Activated CD4-positive, alpha-beta T cell treated with anti-CD3 and anti-CD28 coated beads, Interleukin-2, amount 50 U/mL, for 24 hours (primary cell): ENCODE measurements at places on chromosomes 4 and X.
A peak's percentile ranks its signal among the peaks of the same experiment; 100 is the strongest.

- DNase-seq: no peak
Observed at GRCh38 chr4:314296-314903, 9.1 kb upstream of the ZNF732 start.

- DNase-seq: no peak
Observed at GRCh38 chr4:2862528-2862927, 18.9 kb downstream of the ADD1 start.

DNA sequence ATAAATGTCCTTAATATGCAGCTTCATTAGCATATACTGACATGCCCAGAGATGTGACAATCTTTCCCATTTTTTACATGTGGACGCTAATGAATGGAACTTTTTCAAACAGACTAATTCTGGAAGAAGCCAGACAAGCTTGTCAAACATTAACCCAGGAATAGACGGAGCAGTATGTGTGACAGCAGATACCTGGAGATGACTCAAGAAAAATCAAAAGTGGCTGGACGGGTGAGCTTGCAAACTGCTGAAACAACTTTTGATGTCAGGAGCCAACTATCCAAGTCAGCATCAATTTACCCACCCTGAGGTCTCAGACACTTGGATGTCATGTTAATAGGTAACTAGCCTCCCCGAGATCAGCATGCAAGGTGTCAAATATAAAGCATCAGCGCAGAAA, 183.0 kb downstream of the PACRGL start:
- no peak for DNase-seq

DNA sequence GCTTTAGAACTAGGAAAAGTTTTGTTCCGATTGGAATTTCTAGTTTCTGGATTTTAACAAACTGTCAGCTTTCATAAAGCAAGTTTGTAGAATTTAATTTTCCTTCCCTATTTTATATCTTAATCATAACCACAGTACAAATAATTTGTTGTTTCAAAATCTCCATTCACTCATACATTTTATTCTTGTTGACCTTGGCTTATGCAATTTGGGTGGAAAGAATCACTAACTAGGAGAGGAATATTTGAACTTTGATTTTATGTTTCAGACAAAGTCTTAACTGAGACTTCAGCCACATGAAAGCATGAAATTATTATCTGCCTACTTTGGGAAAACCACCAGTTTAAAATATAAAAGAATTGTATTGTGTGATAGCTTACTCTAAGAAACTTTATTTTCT, 427.9 kb downstream of the SPRY1 start:
- no peak for DNase-seq

DNA sequence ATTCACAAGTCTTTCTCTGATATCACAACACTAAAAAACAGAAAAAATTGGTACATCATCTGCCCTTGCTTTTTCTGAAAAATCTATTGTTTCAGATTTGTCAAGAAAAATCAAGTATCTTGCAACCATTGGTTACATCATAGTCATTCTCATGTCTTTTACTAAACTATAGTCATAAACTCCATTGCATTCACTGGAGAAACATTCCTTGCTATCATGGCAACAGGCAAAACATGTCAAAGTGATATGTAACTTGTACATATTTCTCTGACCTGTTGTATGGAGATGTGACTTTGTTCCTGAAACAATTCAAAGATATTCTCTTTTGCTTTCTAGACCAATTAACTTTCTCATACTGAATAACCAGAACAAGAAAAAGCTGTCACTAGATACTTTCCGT, 121.9 kb upstream of the ANK2 start:
- no peak for DNase-seq

DNA sequence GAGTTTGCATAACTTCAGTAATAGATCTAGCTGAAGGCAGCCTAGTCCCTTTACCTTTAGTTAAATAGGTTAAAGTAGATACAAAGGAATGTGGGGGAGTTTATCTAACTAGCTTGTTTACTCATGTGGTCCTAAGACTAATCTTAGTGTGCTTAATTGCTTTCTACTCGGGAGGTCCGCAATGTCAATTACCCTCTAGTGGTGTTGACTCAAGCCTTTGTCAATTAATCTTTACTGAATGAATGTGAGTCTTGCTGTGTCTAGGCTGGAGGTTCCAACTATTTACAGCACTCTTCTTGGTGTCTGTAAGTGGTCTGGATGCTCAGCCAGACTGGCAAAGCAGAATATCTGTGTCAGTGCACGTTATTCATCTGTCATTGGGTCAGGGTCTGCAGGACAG, 17.9 kb upstream of the YTHDC1 start:
- DNase-seq: no peak

DNA sequence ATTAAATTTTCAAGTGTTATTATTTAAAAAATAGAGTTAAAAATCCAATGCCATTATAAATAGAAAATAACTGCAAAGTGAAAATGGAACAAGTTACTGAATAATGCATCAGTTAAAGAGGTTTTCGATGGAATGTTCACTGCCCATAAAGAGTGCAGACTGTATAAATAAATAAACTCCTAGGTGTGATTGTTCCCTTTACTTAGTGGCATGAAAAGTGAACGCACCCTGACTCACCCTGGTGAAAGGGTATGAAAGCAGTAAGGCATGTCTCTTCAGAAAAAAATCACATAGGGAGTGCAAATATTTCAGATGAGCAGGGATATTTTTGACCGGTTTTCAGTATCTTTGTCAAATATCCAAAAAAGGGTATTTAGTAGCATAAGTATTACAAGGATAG, 387.8 kb downstream of the DCAF12L2 start:
- DNase-seq: no peak

GRCh38 chr4:185695743-185696142, 116.3 kb downstream of the SORBS2 start:
- DNase-seq: no peak

GRCh38 chr4:118931786-118932185, 43.1 kb downstream of the SYNPO2 start:
- DNase-seq: no peak

GRCh38 chrX:137044893-137045292, 11.1 kb upstream of the GPR101 start:
- no peak for DNase-seq

DNA sequence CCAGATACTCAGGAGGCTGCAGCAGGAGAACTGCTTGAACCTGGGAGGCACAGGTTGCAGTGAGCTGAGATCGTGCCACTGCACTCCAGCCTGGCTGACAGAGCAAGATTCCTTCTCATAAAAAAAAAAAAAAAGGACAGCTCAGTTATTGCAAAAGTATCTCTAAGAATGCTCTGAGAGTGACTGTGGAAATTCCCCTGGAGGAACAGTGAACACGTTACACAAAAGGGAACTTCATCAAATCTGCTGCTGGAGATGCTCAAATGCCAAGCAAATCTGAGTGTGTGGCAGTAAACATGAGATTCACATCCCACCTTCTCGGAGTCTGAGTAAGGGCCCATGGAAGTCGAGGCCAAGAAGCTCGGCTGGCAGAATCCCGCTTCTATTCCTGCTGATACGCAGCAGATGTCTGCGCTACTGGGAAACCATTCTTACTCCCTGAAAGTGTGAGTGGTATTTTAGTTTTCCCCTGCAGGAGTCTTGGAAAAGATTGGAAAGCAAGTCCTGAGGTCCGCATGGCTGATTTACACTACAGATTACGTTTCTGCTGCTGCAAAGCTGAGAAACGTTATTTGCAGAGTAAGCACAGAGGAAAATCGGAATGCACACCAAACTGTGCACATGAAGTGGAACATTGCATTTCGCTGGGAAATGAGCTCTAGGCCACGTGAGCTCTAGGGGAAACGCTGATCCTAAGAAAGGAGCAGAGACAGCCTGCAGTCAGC, 162.9 kb downstream of the NSUN7 start:
- DNase-seq: no peak

- no peak for DNase-seq
Observed at GRCh38 chr4:169164669-169165415, 105.9 kb downstream of the SH3RF1 start.

GRCh38 chr4:79540143-79540542, 132.1 kb upstream of the GK2 start:
- no peak for DNase-seq

- DNase-seq: no peak
Observed at GRCh38 chr4:2949782-2950125, 13.5 kb downstream of the NOP14 start.

DNA sequence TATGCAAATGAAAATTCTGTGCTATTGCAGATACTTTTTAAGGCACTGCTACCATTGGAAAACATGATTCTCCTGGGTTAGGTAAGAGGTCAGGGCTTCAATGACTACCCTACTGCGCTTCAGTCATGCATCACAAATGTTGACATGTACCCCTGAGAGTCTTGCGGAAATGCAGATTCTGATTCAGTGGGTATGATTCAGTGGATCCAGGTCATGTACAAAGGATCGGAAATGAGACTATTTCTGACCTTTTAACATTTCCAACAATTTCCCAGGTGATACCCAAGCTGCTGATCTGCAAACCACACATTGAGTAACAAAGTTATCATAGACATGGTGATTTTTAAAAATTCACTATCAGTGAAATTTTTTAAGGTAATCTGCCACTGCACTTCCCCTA, 62.6 kb downstream of the DDX53 start:
- DNase-seq: no peak

GRCh38 chrX:2691543-2692220, 587 bp downstream of the CD99 start:
- no peak for DNase-seq

DNA sequence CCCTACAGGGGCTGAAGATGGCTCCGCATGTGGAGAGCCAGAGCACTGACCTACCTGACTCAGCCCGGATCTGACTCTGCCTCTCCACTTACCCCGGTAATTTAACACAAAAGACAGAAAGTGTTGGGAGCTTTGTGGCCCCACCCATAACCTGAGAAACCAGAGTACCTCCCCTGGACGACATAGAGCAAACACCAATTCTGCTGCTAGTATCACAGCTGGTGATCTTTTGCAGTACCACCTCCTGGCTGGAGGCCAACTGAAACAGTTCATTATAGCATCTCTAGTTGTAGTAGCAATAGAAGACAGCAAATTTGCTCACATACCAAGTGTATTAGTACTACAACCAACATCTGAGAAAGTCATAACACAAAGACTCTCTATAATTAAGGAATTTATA, 443.9 kb downstream of the KLHL4 start:
- no peak for DNase-seq

GRCh38 chr4:10326075-10326474, 131.2 kb downstream of the ZNF518B start:
- DNase-seq: no peak

DNA sequence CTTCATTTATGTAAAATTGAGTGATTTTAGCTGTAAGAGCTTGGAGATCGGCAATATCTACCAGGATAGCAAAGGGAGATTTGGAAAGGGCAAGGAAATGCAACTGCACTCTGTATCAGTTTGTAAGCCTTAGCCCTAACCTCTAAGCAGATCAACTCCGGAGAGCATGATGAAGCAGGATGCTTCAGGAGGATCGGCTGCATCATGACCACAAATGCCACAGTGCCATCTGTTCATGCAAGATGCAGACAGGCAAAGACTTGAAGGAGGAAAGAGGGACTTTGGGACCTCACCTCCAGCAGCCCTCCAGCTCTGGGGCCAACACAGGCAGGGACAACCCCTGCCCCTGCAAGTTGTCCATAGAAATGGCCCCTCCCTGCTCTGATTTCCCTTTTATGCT, 377.6 kb upstream of the GATB start:
- DNase-seq: no peak

GRCh38 chr4:111905511-111905910, 239.7 kb upstream of the FAM241A start:
- DNase-seq: no peak

- peak; percentile 40 for DNase-seq
Observed at GRCh38 chrX:130082244-130083106, 27.8 kb downstream of the ELF4 start.

- DNase-seq: no peak
Observed at GRCh38 chrX:97494756-97495372, 611.2 kb downstream of the RPA4 start.

- no peak for DNase-seq
Observed at GRCh38 chr4:185936650-185937376, 124.8 kb upstream of the SORBS2 start.

DNA sequence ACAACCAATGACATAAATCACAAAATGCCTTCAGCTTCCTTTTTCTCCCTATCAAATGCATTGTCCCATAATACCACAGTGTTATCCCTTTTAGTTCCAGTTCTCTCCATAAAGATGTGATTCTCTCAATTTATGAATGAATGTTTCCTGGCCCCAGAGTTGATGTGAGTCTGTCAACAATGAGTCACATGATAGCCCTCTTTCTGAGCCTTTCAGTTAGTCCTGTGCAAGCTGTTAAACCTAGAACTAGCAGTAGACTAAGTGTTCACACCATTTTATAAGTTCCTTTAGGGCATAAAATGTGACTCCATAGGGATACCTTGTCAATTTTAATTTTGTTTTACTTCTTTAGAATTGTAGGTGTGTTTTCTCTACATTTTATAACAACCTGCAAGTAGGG, 129.5 kb downstream of the PABPC4L start:
- no peak for DNase-seq

DNA sequence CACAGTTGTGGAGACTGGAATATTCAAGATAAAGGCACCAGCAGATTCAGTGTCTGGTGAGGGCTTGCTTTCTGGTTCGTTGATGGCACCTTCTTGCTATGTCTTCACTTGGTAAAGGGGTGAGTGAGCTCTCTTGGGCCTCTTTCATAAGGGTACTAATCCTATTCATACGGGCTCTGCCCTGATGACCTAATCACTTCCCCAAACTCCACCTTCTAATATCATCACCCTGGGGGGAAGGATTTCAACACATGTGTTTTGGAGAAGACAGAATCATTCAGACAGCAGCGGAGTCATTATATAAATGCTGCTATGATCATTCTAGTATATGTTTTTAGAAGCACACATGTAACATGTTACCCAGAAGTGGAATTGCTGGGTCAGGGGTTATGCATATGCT, 295.3 kb upstream of the CTSO start:
- DNase-seq: no peak

GRCh38 chrX:85922821-85923220, 124.5 kb downstream of the CHM start:
- DNase-seq: no peak

DNA sequence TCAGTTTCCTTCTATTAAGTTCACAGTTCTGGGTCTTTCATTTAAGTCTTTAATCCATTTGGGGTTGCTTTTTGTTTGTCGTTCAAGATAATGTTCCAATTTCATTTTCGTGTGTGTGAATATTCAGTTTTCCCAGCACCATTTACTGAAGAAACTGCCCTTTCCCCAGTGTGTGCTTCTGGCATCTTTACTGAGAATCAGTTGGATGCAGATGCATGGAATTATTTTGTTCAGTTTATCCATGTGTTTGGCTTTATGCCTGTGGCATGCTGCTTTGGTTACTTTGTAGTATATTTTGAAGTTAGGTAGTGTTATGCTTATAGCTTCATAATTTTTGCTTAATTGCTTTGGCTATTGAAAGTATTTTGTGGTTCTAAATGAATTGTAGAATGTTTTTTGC, 163.8 kb upstream of the HDX start:
- no peak for DNase-seq

- DNase-seq: no peak
Observed at GRCh38 chrX:69015156-69015555, 150.1 kb downstream of the PJA1 start.

DNA sequence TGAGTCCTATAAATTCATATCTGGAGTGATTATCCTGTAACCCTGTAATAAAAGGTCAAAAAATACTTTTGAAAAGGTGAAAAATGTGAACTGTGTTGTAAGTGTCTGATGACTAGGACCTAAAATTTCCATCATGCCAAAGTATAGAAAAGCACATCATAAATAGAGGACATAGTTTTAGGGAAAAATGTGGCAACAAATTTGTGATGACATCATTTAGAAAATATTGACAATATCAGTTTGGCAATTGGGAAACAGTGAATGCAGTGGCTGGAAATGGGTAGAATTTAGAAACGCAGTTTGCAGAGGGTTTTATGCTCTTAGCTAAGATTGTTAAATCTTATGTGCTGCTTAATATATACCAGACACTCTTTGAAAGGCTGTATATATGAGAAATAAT, 1464.8 kb downstream of the RAPGEF2 start:
- no peak for DNase-seq
